Lower lobe of right lung (tissue), 2 donors: ENCODE measurements at places on chromosomes 3 and 15. TPM values are rescaled to one million over a fixed set of nuclear protein-coding genes. Genes with fewer than 3 reads are reported as not detected.

Gene SLC28A1
- not detected for total RNA-seq

- no peaks in the 10 kb centered on the region for H3K4me1 ChIP-seq
- no peak overlapping the region for H3K4me3 ChIP-seq
- no peaks in the 10 kb centered on the region for H3K36me3 ChIP-seq
- DNase-seq: no peak
- H3K27ac ChIP-seq: no peak overlapping the region
- no peaks in the 10 kb centered on the region for H3K27me3 ChIP-seq
Observed at GRCh38 chr15:78207641-78208340, 26.6 kb downstream of the ACSBG1 start.

- peak; percentile 72 for DNase-seq
- no peaks in the 10 kb centered on the region for H3K27me3 ChIP-seq
- peak overlapping the region; percentile 0 for H3K4me3 ChIP-seq
- peaks cover 98% of the 10 kb centered on the region for H3K4me1 ChIP-seq
- peak overlapping the region; percentile 86 for H3K27ac ChIP-seq
Observed at GRCh38 chr15:78065284-78065872, 12.1 kb downstream of the TBC1D2B start.

GRCh38 chr15:42604894-42605744, 29.7 kb downstream of the STARD9 start:
- peak overlapping the region; percentile 3 for H3K4me3 ChIP-seq
- H3K27ac ChIP-seq: peak overlapping the region; percentile 65
- DNase-seq: no peak
- no peaks in the 10 kb centered on the region for H3K27me3 ChIP-seq
- no peaks in the 10 kb centered on the region for H3K36me3 ChIP-seq

GRCh38 chr3:9172851-9173321, 76.6 kb downstream of the SRGAP3 start:
- H3K4me3 ChIP-seq: no peak overlapping the region
- no peak overlapping the region for H3K27ac ChIP-seq
- no peaks in the 10 kb centered on the region for H3K27me3 ChIP-seq
- no peaks in the 10 kb centered on the region for H3K4me1 ChIP-seq
- DNase-seq: no peak
- no peaks in the 10 kb centered on the region for H3K36me3 ChIP-seq

DNA sequence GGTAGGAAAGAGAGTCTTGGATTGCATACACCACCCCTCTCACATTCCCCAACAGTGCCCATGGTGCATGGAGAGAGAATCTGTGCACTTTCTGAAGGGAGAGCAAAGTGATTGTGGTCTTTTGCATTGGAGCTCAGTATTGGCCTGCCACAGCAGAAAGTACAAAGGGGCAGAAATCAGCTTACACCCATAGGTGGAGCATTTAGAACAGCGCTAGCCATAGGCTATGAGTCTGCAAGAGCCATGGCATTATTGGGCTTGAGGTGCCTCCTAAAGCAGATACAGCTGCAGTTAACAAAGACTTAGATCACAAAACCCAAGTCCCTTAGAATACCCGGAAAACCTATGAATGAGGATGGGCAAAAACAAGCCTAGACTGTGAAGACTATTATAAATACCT, 21.8 kb downstream of the SI start:
- H3K36me3 ChIP-seq: no peaks in the 10 kb centered on the region
- no peak overlapping the region for H3K4me3 ChIP-seq
- H3K4me1 ChIP-seq: no peaks in the 10 kb centered on the region
- H3K27ac ChIP-seq: no peak overlapping the region
- H3K27me3 ChIP-seq: no peaks in the 10 kb centered on the region
- DNase-seq: no peak

- H3K4me3 ChIP-seq: no peak overlapping the region
- no peaks in the 10 kb centered on the region for H3K27me3 ChIP-seq
- H3K36me3 ChIP-seq: peaks cover 73% of the 10 kb centered on the region
- H3K4me1 ChIP-seq: no peaks in the 10 kb centered on the region
Observed at GRCh38 chr3:66394019-66394752, 106.6 kb downstream of the LRIG1 start.
